ENCODE measurements at places on chromosomes 12 and 14.

DNA sequence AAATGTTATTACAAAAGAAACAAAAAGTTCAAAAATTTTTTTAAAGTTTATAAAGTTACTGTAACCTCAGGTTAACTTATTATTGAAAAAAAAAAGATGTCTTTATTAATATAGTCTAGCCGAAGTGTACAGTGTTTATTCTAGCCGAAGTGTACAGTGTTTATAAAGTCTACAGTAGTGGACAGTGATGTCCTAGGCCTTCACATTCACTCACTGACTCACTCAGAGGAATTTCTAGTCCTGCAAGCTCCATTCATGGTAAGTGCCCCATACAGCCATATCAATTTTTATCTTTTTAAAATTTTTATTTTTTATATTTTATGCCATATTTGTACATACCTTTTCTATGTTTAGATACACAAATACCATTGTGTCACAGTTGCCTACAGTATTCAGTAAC is 10.4 kb downstream of the ATG2B start:
- no peak for DNase-seq

DNA sequence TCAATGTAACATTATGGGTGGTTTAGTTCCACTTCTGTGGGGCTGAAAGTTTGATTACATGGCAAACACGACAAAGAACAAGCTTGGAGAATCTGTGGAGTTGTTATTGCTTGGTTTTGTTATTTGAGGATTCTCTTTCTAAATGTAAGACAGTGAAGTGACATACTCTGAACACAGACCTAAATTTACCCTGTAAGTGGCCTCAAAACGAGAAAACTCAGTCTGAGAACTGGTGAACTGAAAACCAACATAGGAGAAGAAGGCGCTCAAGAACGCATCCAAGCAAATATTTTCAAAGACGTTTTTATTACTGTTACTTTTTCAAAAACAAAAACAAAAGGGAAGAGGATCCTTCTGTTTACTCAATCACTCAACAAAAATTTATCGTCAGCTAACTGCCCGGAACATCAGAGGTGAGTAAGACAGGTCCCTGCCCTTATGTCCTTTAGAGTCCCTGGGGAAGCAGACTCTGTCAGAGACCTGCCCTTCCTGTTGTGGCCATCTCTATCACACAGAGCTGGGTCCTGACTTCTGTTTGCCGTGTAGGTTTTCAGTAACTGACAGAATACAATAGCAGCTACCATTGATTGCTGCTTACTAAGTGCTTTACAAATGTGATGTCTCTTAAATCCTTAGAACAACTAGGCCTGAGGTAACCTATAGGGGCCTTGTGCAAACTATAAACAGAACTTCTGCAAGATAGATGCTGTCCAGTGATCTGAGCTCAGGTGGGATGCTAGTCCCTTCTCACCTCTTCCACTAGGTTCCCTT is 79.3 kb upstream of the C12orf71 start:
- DNase-seq, result no peak

DNA sequence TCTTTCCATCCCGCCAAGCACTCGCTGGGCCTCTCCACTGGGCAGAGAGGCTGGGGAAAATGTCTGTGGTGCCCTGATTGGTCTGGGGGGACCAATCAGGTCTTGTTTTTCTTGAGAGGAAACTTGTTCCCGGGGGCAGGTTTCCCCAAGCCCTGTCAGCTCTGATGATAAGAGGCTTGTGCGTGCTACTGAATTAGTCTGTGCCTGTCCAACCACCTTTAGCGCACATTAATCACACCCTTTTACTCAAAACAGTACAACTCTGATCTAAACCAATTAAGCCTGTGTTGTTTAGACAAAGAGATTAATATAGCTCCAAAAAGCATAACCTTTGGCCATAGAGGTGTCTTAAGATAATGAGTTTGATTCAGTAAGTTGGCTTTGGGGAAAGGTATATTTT is 580.4 kb downstream of the VRK1 start:
- DNase-seq, result no peak

- peak; percentile 58 for DNase-seq
These were observed 2.8 kb upstream of the HOXC8 start for GRCh38 chr12:54005853-54006558.

GRCh38 chr12:118035190-118036041 is 18.9 kb downstream of the RFC5 start:
- DNase-seq, result no peak

GRCh38 chr12:29980304-29980703 is 196.6 kb upstream of the TMTC1 start:
- DNase-seq, result no peak

DNA sequence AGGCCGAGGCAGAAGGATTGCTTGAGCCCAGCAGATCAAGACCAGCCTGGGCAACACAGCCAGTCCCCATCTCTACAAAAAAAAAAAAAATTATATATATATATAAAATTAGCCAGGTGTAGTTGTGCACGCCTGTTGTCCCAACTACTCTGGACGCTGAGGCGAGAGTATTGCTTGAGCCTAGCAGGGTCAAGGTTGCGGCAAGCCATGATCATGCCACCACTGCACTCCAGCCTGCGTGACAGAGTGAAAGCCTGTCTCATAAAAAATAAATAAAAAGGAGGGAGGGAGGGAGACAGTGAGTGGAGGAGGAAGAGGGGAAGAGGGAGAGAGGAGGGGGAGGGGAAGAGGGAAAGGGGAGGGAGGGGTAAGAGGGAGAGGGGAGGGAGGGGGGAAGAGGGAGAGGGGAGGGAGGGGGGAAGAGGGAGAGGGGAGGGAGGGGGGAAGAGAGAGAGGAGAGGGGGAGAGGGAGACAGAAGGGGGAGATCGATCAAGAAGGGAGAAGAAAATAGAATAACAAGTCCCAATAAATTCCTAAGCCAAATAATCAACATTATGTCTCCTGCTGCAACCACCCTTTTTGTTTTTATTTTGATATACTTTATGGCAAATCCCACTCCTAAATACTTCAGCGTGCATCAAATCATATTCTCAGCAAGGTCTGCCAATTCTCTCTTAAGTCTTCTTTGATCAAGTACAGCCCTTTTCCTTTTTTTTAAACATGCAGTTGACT is 163.9 kb downstream of the MED13L start:
- no peak for DNase-seq

DNA sequence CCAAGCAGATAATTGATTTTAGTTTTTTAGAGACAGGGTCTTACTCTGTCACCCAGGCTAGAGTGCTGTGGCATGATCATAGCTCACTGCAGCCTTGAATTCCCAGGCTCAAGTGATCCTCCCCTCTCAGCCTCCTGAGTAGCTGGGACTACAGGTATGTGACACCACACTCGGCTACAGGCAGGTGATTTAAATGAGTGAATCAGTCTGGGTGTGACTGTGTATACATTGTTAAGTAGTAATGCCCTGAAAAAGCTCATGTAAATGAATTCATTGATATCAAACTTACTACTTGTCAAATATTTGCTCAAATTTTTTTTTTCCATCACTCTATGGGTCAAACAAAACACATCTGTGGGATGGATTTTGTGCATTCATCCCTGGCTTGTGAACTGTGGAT is 6.3 kb upstream of the USP44 start:
- DNase-seq, result no peak

- DNase-seq, result no peak
These were observed 75.3 kb downstream of the RCOR1 start for GRCh38 chr14:102667703-102668102.

- DNase-seq, result no peak
These were observed 51.8 kb downstream of the ASCL4 start for GRCh38 chr12:107826276-107826675.

DNA sequence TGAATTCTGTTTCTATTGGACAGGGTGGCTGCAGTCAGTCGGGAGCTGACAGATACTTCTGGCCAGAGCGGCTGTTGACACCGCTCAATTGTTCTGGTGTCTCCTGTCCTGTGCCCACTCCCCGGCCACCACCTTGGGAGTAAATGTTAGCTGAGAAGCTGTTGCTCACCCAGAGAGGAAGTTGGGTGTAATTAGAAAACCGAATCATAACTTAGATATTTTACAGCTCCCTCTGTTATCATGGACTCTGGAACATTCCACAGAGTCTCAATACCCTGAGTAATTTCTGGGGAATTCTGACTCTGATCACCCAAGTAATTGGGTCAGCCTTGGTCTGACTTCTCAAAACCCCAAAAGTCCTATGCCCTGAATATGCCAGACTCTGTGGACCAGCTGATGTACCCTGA is 58.3 kb upstream of the RFLNA start:
- DNase-seq, result no peak

- DNase-seq, result no peak
These were observed 248.1 kb downstream of the DPY19L2 start for GRCh38 chr12:63420206-63420644.

DNA sequence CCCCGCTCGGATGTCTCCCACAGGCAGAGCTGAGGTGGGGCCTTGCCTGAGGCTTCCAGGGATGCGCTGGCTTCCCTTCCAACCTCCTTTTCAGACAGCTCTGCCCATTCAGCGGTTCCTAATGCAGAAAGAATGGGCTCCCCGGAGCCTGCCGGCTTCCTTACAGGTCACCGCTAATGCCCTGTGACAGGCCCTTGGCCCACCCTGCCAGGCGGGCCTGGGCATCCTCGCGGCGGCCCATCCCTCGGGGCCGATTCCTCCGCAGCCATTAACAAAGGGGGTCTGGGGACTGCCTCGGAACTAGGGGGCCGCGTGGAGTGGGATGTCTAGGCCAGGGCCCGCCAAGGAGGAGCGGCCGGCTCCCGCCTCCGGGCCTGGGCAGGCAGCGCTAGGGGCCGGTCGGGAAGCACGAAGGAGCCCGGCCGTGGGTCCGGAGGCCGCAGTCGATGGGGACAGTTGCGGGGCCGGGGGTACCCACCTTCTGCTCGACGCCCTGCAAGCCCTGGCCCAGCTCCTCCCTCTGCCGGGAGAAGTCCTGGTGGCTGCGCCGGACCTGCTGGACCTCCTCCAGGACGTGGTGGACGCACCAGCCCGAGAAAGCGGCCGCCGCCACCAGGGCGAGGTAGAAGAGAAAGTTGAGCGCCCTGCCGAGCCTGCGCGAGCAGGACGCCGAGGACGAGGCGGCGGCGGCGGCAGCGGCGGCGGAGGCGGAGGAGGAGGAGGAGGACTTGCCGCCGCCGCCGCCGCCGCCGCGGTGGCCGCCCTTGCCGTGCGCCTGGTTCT is 738 bp downstream of the CKAP4 start:
- peak; percentile 35 for DNase-seq

DNA sequence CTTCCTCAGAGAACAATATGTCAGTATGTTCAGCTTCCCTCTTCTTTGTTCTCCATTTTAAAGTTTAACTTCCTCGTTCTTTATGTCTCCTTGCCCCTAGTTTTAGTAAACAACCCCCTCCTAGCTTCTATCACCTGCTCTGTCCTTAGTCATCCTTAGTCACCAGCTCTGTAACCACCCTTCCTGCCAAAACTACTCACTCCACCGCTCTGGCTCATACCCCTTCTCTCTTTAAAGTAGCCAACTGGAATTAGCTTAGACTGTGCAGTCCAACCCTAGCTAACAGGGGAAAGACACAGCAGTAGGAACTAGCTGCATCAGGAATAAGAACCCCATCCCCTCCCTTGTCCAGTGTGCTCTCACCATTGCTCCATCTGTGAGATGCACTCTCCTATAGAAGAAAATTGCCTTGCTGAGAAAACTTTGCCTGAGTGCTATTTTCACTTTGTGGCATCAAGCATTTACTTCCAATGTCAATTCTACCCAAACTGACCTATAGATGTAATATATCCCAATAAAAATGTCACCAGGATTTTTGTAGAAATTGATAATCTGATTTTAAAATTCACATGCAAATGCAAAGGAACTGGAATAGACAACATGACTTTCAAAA is 603.2 kb downstream of the C12orf50 start:
- DNase-seq, result no peak

DNA sequence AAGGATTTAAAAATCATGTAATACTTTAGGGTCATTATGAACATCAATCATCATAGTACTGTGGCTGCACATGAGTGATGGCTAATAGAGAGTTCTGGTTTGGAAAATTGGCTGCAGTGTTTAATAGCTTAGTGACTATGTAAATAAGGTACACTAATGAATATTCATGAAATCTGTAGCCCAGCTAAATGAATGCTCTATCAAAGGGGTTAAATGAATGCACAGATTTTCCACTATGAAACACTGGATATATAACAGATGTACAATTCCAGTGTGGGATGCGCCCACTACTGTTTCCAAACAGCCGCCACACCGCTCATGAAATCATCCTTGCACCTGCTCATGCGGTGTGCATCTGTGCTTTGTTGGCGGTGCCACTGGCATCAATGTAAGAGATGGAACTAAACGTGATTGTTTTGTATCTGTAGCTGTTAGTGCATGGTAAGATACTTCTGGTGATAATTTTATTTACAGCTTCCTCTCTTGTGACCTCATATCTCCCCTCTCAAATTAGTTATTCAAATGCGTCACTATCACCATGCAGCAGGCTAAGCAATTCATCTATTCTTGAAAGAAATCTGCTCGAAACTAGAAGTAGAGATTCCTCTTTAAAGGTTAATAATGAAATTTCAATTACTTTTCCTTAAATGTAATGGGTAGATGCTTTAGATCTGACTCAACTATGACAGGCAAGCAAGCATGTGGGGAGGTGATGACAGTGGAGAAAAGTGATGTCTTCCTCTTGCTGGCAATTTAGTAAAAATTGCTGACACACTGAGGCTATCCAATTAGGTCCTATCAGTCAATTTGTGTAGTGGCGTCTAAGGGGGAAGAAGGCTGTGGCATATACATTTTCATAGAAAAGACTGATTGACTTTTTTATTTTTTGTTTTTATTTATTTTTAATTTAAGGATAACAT is 433.6 kb downstream of the AEBP2 start:
- no peak for DNase-seq

- no peak for DNase-seq
These were observed 881.9 kb downstream of the GALC start for GRCh38 chr14:87111126-87111525.

DNA sequence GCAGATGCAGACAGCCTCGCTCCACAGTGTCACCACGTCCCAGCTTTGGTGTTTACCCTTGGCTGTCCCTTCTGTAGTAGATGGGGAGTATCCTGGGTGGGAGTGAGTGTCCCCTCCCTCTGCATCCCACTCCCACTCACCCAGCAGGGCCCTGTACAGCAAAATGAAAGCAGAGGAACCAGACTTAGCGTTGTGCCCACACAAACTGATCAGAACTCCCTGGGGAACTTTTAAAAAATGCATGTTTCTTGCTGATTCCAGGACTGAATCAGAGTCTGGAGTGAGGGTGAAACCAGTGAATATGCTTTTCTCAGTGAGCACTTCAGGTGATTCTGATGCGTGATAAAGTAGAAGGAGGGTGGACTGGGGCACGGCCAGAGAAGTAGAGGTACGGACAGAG is 2.9 kb downstream of the ACVRL1 start:
- no peak for DNase-seq

- no peak for DNase-seq
These were observed 14.8 kb upstream of the OR6J1 start for GRCh38 chr14:22658946-22659345.
